Fibroblast of skin of left biceps (primary cell): ENCODE measurements at places on chromosomes 2 and 18.

DNA sequence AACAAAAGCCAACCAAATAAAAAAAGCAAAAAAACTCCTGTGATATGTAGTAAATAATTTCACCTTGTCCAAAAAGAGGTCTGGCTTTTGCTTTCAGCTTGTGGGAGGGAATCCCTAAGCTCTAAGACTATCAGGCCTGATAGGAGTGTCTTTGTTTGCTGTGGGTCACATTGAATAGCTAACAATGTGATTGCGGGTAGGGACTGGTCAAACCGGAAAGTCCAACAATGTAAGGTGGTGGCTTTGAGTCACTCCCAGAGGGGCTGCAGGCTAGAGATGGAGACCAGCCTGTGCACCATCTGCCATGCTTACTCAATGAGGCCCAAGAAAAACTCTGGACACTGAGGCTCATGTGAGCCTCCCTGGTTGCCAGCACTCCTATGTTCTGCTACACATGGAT lies 192.9 kb downstream of the TFCP2L1 start:
- DNase-seq = no peak

- no peak for DNase-seq
These were observed 479.3 kb downstream of the PTPRM start for GRCh38 chr18:8046441-8046840.

- no peak for DNase-seq
These were observed 54.6 kb downstream of the GREB1 start for GRCh38 chr2:11588228-11589110.

- DNase-seq = no peak
These were observed 63.6 kb downstream of the SLC35F5 start for GRCh38 chr2:113692698-113693428.
